ENCODE measurements at places on chromosomes 13 and 19.

DNA sequence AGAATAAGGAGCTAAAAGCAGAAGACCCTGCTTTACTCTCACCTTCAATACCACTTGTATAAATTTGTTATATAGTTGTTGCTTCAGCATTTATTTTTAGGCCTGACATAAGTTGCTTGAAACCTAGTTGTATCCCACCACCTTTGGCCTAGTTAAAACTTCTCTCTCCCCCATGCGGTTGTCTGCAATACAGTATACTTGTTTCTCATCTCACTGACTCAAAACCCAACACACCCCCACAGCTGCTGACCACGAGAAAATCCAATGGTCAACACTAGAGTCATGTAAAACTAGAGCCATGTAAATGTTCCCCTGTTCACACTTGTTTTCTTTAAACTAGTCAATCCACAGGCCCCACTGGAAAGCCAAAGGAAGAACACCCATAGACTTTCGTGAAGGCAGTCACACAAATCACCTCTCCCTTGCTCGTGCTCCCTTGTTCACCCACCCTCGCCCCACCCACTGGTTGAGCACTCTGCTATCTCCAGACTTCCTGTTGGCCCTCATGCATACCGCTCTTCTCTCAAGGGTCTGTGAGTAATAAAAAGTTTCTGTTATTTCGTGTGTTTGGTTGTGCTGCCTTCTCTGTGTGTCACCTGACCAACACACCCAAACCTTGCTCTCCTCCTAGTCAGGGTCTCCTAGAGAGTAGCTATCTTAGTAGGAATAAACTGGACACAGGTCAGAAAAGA is 12.9 kb upstream of the CCDC169 start:
- no peak for DNase-seq

DNA sequence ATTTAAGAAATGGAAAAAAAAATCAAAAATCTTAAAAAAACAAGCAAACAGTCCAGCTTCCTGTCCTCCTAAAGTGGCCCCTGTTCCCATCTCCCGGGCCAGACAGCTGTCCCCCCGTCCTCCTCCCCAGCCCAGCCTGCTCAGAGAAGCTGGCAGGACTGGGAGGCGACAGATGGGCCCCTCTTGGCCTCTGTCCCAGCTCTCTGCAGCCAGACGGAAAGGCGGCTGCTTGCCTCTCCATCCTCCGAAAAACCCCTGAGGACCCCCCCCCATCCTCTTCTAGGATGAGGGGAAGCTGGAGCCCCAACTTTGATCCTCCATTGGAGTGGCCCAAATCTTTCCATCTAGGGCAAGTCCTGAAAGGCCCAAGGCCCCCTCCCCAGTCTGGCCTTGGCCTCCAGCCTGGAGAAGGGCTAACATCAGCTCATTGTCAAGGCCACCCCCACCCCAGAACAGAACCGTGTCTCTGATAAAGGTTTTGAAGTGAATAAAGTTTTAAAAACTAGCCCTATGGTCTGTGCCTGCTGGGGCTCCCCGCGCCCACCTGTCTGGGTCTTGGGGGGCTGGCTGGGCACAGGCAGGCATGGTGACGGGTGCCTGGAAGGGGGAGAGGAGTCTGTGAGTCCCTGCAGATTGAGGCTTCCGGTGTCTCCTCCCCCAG is 3.8 kb downstream of the GADD45GIP1 start:
- peak; percentile 49 for DNase-seq

GRCh38 chr19:3121821-3122511 is 13.9 kb upstream of the GNA15 start:
- no peak for DNase-seq

- DNase-seq: peak; percentile 80
These were observed 2.4 kb downstream of the FOSB start for GRCh38 chr19:45469945-45470761.

DNA sequence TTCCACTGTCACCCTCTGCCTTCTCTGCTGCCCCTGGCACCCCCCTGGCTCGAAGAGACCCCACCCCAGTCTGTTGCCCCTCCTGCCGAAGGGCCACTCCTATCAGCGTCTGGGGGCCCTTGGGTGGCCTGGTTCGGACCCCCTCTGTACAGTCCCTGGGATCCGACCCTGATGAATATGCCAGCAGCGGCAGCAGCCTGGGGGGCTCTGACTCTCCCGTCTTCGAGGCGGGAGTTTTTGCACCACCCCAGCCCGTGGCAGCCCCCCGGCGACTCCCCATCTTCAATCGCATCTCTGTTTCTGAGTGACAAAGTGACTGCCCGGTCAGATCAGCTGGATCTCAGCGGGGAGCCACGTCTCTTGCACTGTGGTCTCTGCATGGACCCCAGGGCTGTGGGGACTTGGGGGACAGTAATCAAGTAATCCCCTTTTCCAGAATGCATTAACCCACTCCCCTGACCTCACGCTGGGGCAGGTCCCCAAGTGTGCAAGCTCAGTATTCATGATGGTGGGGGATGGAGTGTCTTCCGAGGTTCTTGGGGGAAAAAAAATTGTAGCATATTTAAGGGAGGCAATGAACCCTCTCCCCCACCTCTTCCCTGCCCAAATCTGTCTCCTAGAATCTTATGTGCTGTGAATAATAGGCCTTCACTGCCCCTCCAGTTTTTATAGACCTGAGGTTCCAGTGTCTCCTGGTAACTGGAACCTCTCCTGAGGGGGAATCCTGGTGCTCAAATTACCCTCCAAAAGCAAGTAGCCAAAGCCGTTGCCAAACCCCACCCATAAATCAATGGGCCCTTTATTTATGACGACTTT is 2.0 kb downstream of the ZFP36 start:
- peak; percentile 40 for DNase-seq

- DNase-seq: no peak
These were observed 669.6 kb downstream of the PCDH17 start for GRCh38 chr13:58300974-58301681.

DNA sequence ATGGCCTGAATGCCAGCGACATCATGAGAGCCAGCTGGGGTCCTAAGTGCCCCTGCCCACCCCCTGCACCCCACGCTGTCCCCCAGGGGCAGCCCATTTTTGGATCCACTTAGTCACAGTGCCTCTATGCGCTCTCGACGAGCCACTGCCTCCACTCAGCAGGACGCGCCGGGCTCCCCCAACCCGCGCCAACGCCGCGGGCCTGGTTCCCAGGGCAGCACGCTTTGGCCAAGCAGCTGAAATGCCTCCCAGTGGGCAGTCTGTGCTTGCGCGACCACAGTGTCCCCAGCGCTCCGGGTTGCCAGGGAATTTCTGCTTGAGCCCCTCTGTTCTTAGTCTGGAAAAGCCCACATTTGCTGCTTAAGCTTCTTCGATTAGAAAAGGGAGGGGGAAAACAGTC is 39.4 kb downstream of the TMED1 start:
- DNase-seq: no peak

- DNase-seq: no peak
These were observed 3.5 kb downstream of the SELENOV start for GRCh38 chr19:39518458-39518857.

GRCh38 chr13:108777421-108778420 is 148.3 kb downstream of the MYO16 start:
- peak; percentile 92 for DNase-seq

GRCh38 chr19:41925208-41926003 is 2.8 kb downstream of the ERFL start:
- DNase-seq: no peak

GRCh38 chr19:54482889-54483288 is 9.8 kb upstream of the CDC42EP5 start:
- DNase-seq: no peak

DNA sequence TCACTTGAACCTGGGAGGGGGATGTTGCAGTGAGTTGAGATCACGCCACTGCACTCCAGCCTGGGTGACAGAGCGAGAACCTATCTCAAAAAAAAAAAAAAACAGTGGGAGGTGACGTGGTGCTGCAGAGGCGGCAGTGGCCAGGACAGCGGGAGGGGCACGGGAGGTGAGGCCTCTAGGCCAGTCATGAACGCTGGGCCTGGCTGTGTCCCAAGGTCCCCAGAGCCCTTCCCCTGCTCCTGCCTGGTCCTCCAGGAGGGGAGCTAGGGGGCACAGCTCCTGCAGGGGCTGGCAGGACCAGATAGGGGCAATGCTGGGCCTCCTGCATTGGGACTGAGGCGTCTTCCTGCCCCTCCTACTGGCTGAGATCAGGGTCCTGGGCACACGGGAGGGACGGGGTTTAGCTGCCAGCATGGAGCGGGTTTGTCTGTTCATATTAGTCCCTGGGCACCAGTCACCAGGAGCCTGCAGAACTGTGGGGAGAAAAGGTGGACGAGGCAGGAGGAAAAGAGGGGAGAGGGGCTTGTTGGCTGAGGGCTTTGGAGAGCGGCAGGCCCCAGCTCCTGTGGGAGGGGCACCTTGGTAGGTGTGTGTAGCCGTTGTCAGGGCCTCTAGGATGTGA is 4.5 kb downstream of the MAP2K7 start:
- no peak for DNase-seq

- no peak for DNase-seq
These were observed 81.3 kb downstream of the URI1 start for GRCh38 chr19:30023330-30023729.

- DNase-seq: no peak
These were observed 7.4 kb downstream of the CFD start for GRCh38 chr19:866769-867300.

DNA sequence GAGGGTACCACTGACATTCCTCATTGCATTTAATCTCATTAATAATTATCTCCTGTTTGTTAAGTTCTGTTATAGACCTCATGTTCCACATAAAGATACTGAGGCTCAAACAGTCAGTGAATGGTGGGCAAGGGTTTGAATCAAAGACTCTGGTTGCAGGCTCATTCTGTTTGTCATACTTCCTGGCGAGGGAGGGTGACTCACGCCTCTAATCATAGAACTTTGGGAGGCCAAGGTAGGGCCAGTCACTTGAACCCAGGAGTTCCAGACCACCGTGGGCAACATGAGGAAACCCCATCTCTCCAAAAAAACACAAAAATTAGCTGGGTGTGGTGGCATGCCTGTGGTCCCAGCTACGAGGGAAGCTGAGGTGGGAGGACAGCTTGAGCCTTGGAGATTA is 220.7 kb upstream of the MIR17HG start:
- no peak for DNase-seq

- DNase-seq: peak; percentile 22
These were observed 853.0 kb downstream of the SLITRK6 start for GRCh38 chr13:84946192-84946591.

GRCh38 chr19:30253581-30253996 is 118.6 kb upstream of the ZNF536 start:
- DNase-seq: peak; percentile 89

GRCh38 chr19:49243129-49243528 is 81.9 kb downstream of the SLC6A16 start:
- DNase-seq: no peak

GRCh38 chr13:29591310-29591709 is 4.2 kb downstream of the SLC7A1 start:
- peak; percentile 32 for DNase-seq

GRCh38 chr19:16301999-16302694 is 22.5 kb upstream of the KLF2 start:
- peak; percentile 17 for DNase-seq

- no peak for DNase-seq
These were observed 15.9 kb downstream of the CYTH2 start for GRCh38 chr19:48484931-48485612.

- DNase-seq: peak; percentile 91
These were observed 8.6 kb downstream of the KDM4B start for GRCh38 chr19:4977299-4978174.

DNA sequence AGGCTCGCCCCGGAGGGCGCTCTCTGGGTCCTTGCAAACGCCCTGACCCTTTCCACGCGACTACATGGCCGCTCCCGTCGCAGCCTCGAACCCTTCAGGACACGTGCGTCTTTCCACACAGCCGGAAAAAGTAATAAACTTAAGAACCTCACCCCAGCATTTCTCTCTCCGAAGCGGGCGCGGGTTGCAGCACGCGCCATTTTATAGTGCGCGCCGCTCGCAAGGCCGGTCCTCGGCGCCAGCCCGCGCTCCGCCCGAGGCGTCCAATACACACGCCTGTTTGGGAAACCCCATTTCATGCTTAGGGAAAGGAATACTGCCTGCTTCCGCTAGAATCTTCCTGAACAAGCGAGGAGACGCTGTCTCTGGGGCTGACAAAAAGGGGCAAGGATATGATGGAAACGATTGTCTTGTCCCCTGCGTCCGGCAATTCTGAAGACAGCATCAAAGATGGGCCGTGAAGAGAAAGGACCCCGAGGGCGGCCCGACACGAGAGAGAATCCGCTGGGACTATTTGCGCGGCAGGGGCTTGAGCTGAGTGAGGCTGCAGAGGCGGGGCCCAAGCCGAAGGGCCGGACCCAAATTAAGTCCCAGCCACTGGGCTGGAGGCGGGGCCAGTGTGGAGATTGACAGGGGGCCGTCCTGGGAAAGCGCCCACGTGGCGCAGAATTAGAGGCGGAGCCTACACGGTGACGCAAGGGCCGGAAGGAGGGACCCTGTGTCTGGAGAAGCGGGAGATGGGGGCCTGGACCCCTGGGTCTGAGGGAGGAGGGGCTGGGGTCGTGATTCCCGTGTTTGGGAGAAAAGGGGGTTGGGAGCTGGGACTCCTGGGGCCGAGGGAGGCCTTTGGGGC is 14.4 kb downstream of the ACP4 start:
- peak; percentile 100 for DNase-seq

DNA sequence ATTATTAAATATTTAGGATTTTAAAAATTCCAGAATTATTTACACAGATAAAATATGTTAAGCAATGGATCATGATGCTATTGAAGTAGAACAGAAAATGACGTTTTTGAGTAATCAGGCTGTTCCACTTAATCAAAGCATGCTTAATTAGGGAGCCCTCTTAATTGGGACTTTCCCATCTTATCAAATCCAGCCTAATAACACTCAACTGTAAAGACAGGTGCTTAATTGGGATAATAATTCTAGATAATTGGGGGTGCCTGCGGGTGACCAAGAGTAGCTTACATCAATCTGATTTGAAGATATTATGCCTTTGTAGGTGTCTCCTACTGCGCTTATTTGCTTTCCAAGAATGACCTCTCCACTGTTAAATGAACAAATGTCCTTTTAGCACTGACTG is 742.2 kb upstream of the SLITRK6 start:
- no peak for DNase-seq

- DNase-seq: peak; percentile 77
These were observed 3.7 kb upstream of the CSNK1A1L start for GRCh38 chr13:37109051-37109678.

GRCh38 chr13:107121793-107122192 is 553.9 kb upstream of the ARGLU1 start:
- DNase-seq: no peak

DNA sequence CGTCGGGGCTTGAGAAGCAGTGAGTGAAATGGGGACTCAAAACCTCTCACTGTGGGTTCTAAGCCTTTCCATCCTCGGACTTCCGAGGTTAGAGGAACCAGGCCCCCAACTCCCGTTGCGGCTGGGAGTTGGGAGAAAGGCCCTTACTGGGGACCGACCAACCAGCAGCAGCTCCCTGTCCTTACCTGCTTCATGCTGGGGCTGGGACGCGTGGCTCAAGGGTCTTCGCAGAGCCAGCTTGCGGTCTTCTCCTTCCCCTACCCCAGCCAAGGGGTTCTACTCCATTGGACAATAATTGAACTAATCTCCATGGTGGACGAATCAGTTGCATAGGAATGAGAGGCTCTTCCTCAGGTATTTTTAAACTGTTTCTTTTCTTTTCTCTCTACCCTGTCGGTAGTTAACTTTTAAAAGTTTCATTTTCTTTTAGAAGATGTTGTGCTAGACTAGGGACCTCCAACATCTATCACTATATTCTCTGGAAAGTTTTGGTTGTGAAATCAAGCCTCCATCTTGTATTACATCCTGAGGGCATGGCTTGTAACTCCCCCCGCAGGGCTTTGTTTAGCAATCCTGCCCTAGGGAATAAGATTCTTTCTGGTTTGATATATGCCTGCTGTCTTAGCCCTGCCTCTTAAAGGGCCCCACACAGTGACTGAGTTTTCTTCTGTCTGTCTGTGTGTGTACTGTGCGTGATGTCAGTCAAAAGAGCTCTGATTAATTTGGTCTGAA is 1027.1 kb upstream of the PCDH9 start:
- peak; percentile 9 for DNase-seq

GRCh38 chr19:21587549-21587948 is 82.1 kb downstream of the ZNF429 start:
- DNase-seq: no peak
